Peyer's patch (tissue), 4 donors: ENCODE measurements at places on chromosomes 3 and 15. TPM values are rescaled to one million over a fixed set of nuclear protein-coding genes. Genes with fewer than 3 reads are reported as not detected.
A peak's percentile ranks its signal among the peaks of the same experiment; 100 is the strongest.

- no peaks in the 10 kb centered on the region for H3K4me1 ChIP-seq
- H3K4me3 ChIP-seq = peak overlapping the region; percentile 6
- H3K36me3 ChIP-seq = no peaks in the 10 kb centered on the region
- H3K27ac ChIP-seq = no peak overlapping the region
Measured at GRCh38 chr3:12869035-12869621, 27.8 kb upstream of the RPL32 start.

GRCh38 chr15:75033809-75034208 lies 10.4 kb downstream of the PPCDC start:
- no peaks in the 10 kb centered on the region for H3K36me3 ChIP-seq
- no peak overlapping the region for H3K27ac ChIP-seq
- no peak overlapping the region for H3K4me3 ChIP-seq
- DNase-seq = no peak

DNA sequence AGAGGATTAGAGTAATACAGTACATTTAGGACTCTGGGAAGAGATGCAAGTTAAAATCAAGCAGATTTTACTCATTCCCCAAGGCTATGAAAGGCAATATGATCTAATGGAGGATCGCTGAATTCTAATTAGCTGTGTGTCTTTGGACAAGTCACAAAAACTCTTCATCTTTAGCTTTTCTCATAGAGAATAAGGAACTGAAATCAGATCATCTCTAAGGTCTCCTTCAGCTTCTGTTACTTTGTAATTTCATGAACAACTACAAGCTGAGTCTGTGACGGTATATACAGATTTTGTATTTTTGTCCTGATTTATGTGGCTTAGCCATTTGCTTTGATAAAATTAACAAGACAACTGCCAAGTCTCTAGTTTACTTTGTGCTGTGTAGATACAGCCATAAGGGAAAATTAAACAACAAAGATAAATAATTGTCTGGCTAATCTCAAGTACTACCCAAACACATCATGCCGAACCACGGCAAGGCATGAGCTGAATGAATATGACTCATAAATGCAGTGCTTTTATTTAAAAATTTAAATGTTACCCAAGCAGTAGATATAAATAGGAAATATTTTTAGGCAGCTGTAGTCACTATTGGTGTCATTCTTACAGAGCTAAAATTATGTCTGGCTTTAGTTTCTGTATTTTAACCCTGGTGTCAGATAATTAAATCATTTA lies 81.5 kb downstream of the GAP43 start:
- no peak for DNase-seq
- no peaks in the 10 kb centered on the region for H3K36me3 ChIP-seq
- H3K27me3 ChIP-seq = no peaks in the 10 kb centered on the region
- no peak overlapping the region for H3K27ac ChIP-seq
- H3K4me3 ChIP-seq = no peak overlapping the region
- H3K4me1 ChIP-seq = no peaks in the 10 kb centered on the region

DNA sequence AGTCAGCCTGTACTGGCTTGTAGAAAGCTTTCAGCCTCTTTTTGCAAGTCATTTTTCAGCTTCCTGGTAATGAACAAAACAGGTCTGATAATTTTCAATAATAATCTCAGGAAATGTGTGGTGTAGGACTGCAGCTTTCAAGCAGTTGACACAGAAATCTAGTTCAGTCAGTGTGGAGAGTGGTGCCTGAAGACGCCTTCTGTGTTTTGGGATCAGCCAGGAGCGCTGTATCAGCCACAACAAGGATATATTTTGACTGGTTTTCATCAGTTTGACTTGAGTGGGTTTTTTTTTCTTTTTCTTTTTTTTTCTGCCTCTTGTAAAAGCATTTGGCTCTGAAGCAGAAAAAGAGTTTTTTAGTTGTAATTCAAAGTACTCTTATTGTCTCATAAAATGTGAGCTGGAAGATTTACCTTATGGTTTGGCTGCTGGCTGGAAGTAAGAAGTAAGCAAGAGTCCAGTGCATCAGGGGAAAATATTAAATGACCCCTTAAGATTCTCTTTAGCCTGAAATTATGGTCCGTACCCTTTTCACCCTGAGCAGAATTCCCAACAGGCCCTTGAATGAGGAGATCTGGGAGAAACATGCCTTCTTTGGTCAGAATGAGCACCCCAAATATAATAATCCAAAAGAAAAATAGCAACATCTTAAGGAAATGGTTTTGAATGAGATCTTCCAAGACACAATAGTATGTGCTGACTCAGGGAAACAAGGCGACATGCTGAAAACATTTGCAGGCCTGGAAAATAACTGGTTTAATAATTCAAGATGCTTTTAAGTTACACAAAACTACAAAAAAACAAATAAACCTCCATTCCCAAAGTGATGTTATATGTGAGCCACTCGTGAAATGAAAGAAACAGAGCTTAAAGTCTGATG lies 332.7 kb upstream of the ADAMTS9 start:
- H3K4me1 ChIP-seq = no peaks in the 10 kb centered on the region
- no peak overlapping the region for H3K27ac ChIP-seq
- no peaks in the 10 kb centered on the region for H3K36me3 ChIP-seq

GRCh38 chr15:73934281-73934680 lies 8.0 kb downstream of the LOXL1 start:
- no peaks in the 10 kb centered on the region for H3K4me1 ChIP-seq
- no peaks in the 10 kb centered on the region for H3K27me3 ChIP-seq
- H3K4me3 ChIP-seq = no peak overlapping the region
- DNase-seq = no peak

DNA sequence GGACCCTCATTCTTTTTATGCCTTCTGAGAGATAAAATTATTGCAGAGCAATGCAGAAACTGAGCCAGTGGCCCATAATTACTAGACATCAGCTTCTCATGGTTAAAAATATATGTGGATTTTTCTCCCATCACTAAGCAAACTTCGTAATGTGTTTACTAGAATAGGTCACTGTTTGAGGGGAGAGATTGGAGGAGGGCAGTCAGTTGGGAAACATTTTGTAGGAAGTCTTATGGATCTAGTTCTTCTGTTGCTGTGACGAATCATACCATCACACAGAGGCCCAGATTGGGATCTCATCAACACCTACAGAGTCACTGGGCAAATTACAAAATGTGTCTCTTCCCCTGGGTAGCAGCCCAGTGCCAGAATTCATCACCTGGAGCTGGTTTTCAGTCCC lies 81.4 kb downstream of the PDE8A start:
- no peaks in the 10 kb centered on the region for H3K27me3 ChIP-seq
- peaks cover 13% of the 10 kb centered on the region for H3K36me3 ChIP-seq
- DNase-seq = no peak
- H3K27ac ChIP-seq = no peak overlapping the region
- H3K4me3 ChIP-seq = no peak overlapping the region
- H3K4me1 ChIP-seq = no peaks in the 10 kb centered on the region

DNA sequence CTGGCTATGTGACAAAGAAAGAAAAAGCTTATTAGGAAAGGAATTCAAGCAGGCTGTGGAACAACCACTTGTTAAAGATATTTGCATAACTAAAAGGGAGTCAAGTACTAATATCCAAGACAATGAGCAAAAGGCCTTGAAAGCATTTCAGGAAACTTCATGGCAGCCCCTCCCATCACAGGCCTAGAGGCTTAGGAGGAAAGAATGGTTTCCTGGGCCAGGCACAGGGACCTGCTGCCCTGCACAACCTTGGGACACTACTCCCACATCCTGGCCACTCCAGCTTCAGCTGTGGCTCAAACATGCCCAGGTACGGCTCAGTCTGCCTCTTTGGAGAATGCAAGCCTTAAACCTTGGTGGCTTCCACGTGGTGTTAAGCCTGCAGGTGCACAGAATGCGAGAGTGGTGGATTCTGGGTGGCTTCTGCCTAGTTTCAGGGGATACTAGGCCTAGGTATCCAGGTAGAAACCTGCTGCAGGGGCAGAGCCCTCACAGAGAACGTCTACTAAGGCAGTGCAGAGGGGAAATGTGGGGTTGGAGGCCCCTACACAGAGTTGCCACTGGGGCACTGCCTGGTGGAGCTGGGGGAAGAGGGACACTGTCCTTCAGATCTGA lies 121.6 kb downstream of the OPA1 start:
- H3K4me3 ChIP-seq = no peak overlapping the region
- H3K27ac ChIP-seq = no peak overlapping the region
- H3K4me1 ChIP-seq = no peaks in the 10 kb centered on the region
- DNase-seq = no peak
- H3K27me3 ChIP-seq = no peaks in the 10 kb centered on the region

GRCh38 chr15:60223176-60223575 lies 174.6 kb downstream of the ANXA2 start:
- no peaks in the 10 kb centered on the region for H3K4me1 ChIP-seq
- DNase-seq = no peak
- no peak overlapping the region for H3K4me3 ChIP-seq
- no peaks in the 10 kb centered on the region for H3K27me3 ChIP-seq

DNA sequence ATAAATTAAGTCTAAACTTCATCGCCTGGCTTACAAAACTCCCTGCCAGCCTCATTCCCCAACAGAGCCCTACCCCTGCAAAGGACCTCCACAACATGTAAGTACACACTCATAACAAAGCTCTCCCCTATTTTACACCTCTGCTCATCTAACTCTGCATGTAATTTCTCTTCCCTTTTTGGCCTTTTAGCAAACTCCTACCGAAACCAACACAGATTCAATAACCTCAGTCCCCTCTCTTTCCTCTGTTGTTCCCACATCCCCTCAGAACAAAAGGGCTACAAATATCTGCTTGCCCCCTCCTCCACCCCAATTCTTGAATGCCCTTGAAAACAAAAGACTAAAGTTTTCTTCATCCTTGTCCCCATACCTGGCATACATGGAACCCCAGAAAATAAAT lies 662 bp downstream of the UBL7 start:
- no peak for DNase-seq
- no peaks in the 10 kb centered on the region for H3K36me3 ChIP-seq
- peak overlapping the region; percentile 64 for H3K4me3 ChIP-seq
- no peaks in the 10 kb centered on the region for H3K4me1 ChIP-seq

DNA sequence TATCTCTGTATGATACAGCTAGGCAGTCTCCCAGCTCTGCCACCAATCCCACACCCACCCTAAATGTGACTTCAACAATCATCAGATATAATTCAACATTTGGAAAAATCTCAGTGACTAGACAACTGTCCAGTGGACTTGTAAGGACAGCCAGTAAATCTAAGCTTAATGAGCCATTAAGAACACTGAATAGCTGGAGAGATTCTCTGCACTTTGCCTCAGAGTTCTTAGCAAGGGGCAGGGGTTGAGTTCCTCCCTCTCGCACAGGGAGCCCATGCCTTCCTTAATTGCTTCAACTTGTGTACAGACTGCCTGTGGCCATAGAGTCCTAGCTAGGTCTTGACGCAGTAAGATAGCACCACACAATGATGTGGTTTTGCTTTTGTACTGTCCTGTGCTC lies 15.6 kb downstream of the MEX3B start:
- no peaks in the 10 kb centered on the region for H3K4me1 ChIP-seq
- no peaks in the 10 kb centered on the region for H3K36me3 ChIP-seq
- H3K27ac ChIP-seq = no peak overlapping the region
- DNase-seq = no peak
- H3K4me3 ChIP-seq = no peak overlapping the region

DNA sequence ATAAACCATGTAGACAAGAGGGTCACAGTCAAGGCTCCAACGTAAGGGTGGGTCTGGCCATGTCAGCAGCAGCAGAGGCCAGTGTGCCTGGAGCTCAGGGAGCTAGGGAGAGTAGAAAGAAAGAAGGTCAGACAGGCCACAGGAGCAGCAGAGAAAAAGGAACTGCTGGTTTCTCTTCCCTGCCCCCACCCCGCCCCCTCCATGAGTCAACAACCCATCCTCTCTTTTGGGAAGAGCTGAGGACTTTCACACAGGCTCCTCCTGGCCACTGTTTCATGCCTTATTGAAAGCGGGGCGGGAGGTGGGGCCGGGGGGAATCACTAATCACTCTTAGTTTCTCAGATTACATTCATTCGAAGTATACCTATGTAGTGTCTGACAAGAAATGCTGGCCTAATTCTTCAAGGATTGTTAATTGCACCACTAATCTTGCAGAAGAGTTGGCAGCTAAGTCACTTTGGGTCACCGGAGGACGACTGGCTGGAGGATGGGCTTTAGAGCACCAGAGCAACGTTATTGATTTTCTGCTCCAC lies 9.1 kb upstream of the SCG3 start:
- no peak for DNase-seq
- no peaks in the 10 kb centered on the region for H3K36me3 ChIP-seq
- no peak overlapping the region for H3K27ac ChIP-seq
- H3K4me1 ChIP-seq = no peaks in the 10 kb centered on the region
- H3K4me3 ChIP-seq = no peak overlapping the region
- no peaks in the 10 kb centered on the region for H3K27me3 ChIP-seq

GRCh38 chr3:141921316-141921715 lies 44.9 kb downstream of the ATP1B3 start:
- no peak for DNase-seq
- peaks cover 75% of the 10 kb centered on the region for H3K36me3 ChIP-seq
- no peaks in the 10 kb centered on the region for H3K4me1 ChIP-seq
- H3K27ac ChIP-seq = no peak overlapping the region
- H3K4me3 ChIP-seq = no peak overlapping the region

DNA sequence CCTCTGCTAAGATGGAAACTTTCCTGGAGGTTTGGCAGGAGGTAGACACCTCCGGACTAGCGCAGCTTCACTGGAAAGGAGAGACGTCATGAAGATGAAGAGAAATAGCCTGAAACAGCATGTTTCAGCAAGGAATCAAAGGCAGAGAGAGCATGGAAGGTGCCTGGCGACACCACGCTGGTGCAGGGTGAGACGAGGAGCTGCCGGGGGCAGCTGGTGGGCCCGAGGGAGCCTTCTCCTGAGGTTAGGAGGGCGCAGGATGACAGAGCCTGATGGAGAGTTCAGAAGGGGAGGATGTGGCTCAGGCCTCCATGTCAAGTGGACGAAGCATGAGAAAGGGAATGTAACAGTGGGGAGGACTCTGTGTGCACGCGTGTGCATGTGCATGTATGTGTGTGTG lies 113.6 kb downstream of the TPRA1 start:
- no peaks in the 10 kb centered on the region for H3K4me1 ChIP-seq
- H3K36me3 ChIP-seq = no peaks in the 10 kb centered on the region
- H3K4me3 ChIP-seq = no peak overlapping the region
- no peak for DNase-seq
- no peak overlapping the region for H3K27ac ChIP-seq
- H3K27me3 ChIP-seq = no peaks in the 10 kb centered on the region

- H3K27me3 ChIP-seq = no peaks in the 10 kb centered on the region
- H3K4me1 ChIP-seq = no peaks in the 10 kb centered on the region
- no peaks in the 10 kb centered on the region for H3K36me3 ChIP-seq
- H3K4me3 ChIP-seq = no peak overlapping the region
Measured at GRCh38 chr15:80587816-80588456, 107.2 kb upstream of the ABHD17C start.

GRCh38 chr15:92833106-92833433 lies 67.1 kb upstream of the CHD2 start:
- H3K4me3 ChIP-seq = no peak overlapping the region
- no peaks in the 10 kb centered on the region for H3K27me3 ChIP-seq
- H3K4me1 ChIP-seq = peaks cover 10% of the 10 kb centered on the region
- H3K27ac ChIP-seq = peak overlapping the region; percentile 82

The TLR9 gene
- total RNA-seq = not detected

The GOLGA6A gene
- total RNA-seq = not detected

The CDHR4 gene
- not detected for total RNA-seq

The OIP5 gene
- total RNA-seq = 1.9 TPM

The SLC12A1 gene
- not detected for total RNA-seq

The IL17RE gene
- 11.6 TPM for total RNA-seq
